H4 (cell line): ENCODE measurements at places on chromosomes 11 and 22. TPM values are rescaled to one million over a fixed set of nuclear protein-coding genes. Genes with fewer than 3 reads are reported as not detected.

The ACTN3 gene
- total RNA-seq: not detected in 2 replicates

The E2F8 gene
- 4.0 and 7.7 TPM in 2 replicates for total RNA-seq

GRCh38 chr22:45091254-45091854 is 72.4 kb upstream of the NUP50 start:
- no peak for DNase-seq

GRCh38 chr11:85759915-85760314 is 51.0 kb downstream of the SYTL2 start:
- peak; percentile 67 for DNase-seq

DNA sequence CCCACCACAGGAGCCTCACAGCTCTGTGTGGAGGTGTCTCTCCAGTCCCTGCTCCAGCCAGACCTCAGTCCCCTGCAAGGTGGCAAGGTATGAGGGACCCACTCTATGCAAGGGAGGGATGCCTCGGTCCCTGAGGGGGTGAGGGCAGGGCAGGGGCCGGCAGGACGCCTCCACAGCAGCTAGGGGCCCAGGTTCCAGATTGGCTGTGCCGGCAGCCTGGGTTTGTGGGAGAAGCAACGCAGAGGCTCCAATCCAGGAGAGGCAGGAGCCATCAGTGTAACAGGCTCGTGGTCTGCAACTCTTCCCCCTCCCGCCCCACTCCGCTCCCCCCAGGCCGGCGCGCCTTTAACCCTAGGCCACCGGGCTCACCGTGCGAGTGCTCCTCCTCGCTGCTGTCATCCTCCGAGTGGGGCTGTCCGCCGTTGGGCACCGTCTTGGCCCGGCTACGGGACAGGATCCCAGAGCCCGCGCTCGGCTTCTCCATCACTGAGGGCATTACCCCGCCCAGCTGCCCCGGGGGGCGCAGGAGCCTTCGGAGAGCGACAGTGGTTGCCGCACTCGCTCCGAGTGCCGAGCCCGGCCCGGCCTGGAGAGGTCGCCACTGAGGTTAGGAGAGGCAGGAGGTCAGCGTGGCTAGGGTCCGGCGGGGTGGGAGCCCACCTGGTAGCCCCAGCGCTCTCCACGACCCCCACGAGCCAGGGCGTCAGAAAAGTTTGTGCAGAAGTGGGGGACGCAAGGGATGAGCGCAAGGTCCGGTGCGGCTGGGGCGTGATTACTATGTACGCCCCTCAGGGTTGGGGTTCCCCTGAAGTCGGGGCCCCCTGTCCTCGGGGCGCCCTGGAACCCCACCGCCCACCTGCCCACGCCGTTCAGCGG is 765 bp downstream of the RCOR2 start:
- no peak for DNase-seq

The SCUBE1 gene
- 0.02 and 0.04 TPM in 2 replicates for total RNA-seq

The MYOD1 gene
- total RNA-seq: not detected in 2 replicates

DNA sequence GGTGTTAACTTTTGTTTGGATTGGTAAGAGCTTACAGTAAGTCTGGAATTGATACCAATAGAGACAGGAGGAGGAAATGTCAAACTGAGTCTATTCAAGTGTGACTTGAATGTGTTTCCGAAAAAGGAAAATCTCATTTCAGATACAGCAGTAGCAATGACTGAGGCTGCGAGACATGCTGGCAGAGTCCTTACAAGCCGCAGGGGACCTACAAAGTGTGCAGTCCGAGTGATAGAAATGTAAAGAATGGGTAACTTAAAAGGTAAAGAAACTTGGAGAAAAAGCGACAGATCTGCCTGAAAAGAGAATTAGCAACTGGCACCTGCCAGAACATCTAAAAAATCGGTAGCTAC is 444 bp downstream of the CWF19L2 start:
- no peak for DNase-seq

The SPDYC gene
- total RNA-seq: not detected in 2 replicates

- DNase-seq: peak; percentile 53
Observed at GRCh38 chr11:111635706-111636045, 33.4 kb downstream of the SIK2 start.

- peak; percentile 97 for DNase-seq
Observed at GRCh38 chr11:65420979-65421793, 1.4 kb upstream of the NEAT1 start.

- no peak for DNase-seq
Observed at GRCh38 chr11:88541006-88541405, 203.5 kb upstream of the CTSC start.

The C11orf97 gene
- total RNA-seq: not detected in 2 replicates
